CD4-positive, alpha-beta T cell treated with Interleukin-6 at 100 ng/mL for 8 hours (primary cell): ENCODE measurements at places on chromosomes 5 and 9.

GRCh38 chr5:123116757-123117156 lies 27.7 kb downstream of the PRDM6 start:
- DNase-seq, result no peak

GRCh38 chr9:94949370-94949769 lies 222.9 kb downstream of the AOPEP start:
- DNase-seq, result no peak

- DNase-seq, result peak; percentile 23
Measured at GRCh38 chr5:135332519-135333150, 66.4 kb downstream of the MACROH2A1 start.

DNA sequence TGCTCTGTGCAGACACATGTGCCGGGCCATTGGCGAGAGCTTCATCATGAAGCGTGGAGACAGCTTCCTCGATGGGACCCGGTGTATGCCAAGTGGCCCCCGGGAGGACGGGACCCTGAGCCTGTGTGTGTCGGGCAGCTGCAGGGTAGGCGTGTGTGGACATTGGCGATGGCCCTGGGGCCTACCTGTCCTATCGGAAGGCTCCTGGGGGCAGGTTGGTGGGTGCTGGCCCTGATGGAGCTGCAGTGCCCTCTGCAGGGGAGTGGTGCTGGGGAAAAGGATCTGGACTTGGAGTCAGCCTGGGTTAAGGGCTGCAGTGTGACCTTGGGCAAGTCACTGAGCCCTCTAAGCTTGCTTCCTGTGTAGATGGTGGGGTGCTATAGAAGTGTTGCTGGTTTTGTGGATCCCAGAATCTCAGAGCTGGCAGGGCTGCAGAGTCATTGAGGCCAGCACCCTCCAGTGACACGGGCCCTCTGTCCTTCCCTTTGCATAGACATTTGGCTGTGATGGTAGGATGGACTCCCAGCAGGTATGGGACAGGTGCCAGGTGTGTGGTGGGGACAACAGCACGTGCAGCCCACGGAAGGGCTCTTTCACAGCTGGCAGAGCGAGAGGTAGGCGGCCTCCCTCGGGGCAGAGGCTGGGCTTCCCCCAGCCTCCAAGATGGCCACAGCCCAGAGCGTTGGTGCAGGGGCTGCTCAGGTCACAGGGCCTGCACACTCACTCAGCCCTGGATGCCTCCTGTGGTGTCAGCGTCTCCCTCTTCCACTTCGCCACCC lies 15.8 kb downstream of the ADAMTS13 start:
- DNase-seq, result no peak

- no peak for DNase-seq
Measured at GRCh38 chr5:119078071-119078846, 7.4 kb downstream of the DMXL1 start.

DNA sequence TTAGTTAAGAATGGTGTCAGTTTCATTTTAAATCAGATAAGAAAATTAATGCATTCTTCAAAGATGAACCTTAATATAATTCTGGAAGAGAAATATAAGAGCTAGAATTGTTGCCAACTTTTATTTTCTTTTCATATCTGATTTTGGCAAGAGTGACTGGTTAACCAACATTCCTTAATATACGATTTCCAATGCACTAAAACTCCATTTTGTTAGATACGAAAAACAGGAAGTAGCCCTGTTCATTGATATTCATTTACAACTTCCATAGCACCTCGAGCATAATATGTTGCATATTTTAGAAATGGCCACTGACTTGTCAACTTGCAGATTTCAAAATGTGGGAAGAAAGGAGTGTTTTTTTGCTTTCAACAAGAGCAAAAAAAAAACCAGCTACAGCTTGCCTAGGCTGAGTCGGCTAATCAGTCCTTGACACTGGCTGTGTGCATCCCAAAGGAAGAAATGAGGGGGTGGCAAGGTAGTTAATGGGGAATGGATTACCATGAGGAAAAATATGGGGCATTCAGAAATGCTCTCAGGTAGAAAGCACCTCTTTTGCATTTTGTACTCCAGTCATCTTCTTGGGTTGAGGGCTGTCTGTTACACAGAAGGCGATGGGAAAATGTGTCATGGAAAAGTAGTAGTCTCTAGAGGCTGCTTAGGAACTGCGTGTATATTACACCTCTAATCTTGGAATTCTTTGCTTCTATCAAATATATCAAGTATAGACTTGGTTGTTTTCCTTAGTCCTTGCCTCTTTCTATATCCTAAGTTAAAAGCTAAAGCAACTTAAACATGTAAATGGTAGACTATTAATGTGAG lies 3.9 kb downstream of the MAP3K1 start:
- no peak for DNase-seq

DNA sequence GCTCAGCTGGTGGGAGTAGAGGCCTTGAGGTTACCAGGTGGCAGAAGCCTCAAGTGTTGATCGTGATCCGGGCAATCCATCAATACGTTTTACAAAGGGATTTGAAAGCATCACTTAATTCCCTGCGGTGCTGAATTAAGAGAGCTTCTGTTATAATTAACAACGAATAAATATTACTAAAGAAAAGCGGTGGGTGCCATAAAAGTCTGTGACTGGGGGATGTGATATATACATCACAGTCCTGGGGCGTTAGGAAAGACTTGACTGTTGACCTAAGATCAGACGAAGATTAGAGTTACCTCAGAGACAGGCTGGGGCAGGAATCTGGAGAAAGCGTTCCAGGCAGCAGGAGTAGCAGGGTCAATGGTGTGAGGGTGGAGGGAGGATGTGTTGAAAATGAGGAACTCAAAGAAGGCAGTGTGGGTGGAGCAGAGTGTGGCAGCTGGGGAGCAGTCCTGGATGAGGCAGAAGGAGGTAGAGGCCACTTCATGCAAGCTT lies 6.7 kb upstream of the C5orf63 start:
- DNase-seq, result no peak

DNA sequence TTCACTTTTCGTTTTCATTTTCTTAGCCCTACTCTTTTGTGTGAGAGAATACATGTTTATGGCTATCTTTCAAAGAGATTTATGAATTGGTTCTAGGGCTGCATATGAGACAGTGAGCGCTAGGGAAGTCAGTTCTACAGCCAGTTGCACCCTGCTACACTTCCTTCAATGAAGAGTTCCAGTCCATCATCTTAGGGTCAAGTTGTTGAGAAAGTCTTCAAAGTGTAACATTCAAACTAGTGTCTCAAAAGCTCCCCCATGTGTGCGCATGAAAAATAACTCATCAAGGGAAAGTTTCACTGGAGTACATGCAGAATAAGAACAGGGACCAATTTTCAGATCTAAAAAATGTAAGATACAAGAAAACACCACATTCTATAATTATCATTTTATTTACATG lies 317.2 kb downstream of the DEPDC1B start:
- DNase-seq, result no peak

- no peak for DNase-seq
Measured at GRCh38 chr9:76443887-76444286, 15.1 kb upstream of the GCNT1 start.
